ENCODE measurements at places on chromosomes 6 and 20. TPM values are rescaled to one million over a fixed set of nuclear protein-coding genes. Genes with fewer than 3 reads are reported as not detected.

Gene SLC4A11
- total RNA-seq = 1.1 TPM

Gene TSPO2
- total RNA-seq = 0.34 TPM

Gene BMP5
- 0.03 TPM for total RNA-seq

Gene CLPSL1
- total RNA-seq = not detected

Gene ZDHHC14
- 8.1 TPM for total RNA-seq

Gene TOX2
- 3.5 TPM for total RNA-seq

Gene FGD2
- total RNA-seq = not detected

Gene TMEM244
- not detected for total RNA-seq

Gene TIAM2
- 1.9 TPM for total RNA-seq

Gene SLC35B3
- 7.5 TPM for total RNA-seq

Gene TLDC2
- total RNA-seq = not detected

Gene EDN3
- not detected for total RNA-seq

Gene AVP
- total RNA-seq = not detected

Gene COL21A1
- total RNA-seq = 0.10 TPM

Measured in HT1080 (cell line).